ENCODE measurements at places on chromosomes 3 and 15.

GRCh38 chr3:128226795-128227395, 73.6 kb downstream of the EEFSEC start:
- DNase-seq = peak; percentile 81

- DNase-seq = no peak
These were observed 417.4 kb downstream of the MFSD1 start for GRCh38 chr3:159219231-159219630.

- no peak for DNase-seq
These were observed 90.2 kb downstream of the CHSY1 start for GRCh38 chr15:101161656-101162055.

DNA sequence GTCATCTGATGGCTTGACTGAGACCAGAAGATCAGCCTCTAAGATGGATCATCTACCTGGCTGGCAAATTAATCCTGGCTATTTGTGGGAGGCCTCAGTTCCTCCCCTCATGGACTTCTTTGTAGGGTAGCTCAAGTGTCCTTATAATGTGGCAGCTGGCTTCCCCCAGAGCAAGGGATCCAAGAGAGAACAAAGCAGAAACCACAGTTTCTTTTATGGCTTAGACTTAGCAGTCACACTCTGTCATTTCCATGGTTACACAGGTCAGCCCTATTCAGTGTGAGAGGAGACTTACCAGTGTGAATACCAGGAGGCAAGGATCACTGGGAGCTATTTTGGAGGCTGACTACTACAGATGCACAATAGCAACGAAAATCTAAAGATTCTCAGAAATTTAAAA, 15.3 kb upstream of the ARL14 start:
- DNase-seq = peak; percentile 31

DNA sequence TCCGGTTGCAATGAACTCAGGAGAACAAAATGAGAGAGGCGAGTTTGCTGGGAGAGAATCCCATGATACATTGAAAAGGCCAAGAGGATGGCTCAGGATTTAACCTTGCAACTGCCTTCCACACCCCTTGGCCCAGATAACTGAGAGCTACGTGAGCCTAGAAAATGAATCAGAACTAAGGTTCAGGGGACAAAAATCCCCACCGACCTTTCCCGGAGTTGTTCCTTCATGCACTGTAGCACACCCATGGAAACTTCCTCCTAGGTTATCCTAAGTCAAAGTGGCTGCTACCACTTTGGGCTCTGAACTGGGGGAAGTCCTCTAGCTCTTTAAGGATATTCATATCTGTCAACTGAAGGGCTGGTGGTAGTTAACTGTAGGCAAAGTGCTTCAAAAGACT, 58.3 kb upstream of the SLC4A7 start:
- no peak for DNase-seq

GRCh38 chr15:63191895-63192618, 2.7 kb downstream of the RAB8B start:
- DNase-seq = no peak

DNA sequence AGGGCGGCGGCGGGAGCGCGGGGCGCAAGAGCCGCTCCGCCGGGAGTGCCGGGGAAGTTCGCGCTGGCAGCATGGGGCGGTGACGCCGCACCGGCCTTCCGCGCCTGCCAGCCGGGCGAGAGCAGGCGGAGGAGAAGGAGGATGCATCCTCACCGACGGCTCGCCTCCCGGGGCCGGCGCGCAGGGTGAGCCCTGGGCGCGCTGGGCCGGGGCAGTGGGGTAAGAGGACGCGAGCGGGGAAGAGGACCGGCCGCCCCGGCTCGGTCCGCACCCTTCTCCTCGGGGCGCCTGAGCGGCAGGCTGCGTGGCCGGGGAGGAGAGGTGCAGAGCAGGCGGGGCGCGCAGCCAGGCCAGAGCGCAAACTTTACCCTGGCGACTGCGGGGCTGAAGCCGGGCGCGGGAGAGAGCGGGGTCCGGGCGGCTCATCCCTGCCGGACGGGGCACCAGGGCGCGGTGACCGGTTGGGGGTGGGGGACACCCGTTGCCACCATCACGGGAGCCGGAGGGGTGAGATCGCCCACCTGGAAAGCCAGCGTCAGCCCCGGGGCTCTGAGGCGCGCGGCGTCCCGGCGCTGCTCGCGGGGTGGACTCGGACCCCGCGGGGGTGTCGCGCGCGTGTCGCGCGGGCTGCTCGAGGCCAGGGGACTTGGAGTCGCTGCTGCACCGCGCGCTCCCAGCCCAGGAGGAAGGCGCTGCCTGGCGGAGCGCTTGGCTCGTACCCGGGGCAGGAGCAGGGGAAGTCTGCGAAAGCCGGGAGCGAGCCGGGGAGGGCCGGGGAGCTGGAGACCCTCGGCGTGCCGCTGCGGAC, 542 bp downstream of the GABRA5 start:
- peak; percentile 39 for DNase-seq

DNA sequence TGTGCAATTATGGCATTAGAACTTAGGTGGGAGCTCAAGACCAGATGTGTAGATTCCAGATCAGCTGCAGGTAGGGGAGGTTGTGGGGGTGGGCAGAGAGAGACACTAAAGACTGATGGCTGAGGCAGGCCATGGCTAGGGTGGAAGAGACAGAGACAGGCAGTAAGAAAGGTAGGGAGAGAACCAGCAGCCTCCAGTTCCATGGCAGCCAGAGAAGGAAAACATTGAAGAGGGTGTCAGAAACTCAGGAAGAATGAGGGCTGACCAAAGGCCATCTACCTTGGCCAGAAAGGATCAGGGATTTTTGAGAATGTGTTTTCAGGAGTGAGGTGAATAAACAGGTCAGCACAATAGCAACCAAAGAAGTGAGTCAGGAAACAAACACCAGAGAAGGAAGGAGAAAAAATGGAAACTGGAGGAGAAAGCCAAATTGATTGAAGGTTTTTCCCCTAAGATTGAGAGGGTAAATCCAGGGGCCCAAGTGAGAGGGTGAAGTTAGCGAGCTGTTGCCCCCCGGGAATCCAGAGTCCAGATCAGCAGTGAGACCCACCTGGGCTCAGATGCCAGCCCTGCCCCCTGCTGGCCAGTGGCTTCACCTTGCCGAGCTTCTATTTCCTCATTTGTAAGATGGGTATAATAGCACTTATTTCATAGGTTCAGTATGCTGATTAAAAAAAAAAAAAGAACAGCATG, 41.0 kb downstream of the ABHD2 start:
- peak; percentile 60 for DNase-seq

DNA sequence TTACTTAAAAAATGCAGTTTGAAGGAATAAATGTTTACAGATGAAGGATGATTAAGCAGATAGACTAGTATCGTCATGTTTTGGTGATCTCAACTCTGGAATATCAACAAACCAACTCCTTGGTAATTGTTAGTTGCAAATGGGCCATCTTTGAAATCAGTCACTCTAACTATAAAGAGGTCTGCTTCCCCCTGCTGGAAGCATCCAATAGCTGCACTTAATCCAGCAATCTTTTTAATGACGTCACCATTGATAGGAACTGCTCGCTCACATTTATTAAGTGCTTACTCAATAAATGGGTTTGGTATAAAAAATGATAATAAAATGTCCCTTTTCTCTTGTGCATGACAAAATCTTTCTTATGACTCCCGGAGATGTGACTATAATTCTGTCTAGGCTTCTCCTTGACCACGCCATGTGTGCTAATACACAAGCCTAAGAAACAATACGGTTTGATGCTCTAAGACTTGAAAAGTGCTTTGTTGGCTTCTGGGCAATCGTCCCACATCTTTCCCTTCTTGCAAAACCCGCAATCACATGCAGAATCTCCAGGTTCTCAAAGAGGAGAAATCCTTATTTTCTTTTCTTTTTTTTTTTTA, 227.6 kb upstream of the POU1F1 start:
- peak; percentile 23 for DNase-seq

DNA sequence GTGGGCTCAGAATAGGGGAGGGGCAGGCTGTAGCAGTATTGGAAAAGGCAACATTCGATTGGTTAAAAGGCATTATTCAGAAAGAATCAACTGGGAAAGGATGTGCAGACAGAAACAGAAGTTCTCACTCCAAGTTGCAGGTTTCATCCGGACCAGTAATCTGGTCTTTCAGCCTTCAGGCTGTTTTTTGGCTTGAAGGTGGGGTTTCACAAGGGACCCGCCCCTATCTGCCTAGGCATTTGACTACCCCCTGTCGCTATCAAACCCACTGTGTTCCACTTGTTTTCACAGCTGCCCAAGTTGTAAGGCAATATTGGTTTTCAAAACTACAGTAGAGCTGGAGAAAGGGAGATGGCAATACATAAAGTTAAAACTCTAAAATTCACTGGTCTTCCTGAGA, 96.9 kb downstream of the VPS8 start:
- peak; percentile 80 for DNase-seq

- DNase-seq = no peak
These were observed 171.1 kb upstream of the CGNL1 start for GRCh38 chr15:57205027-57205855.

- peak; percentile 39 for DNase-seq
These were observed at the start of gene TM4SF1 for GRCh38 chr3:149377408-149378364. Gene TM4SF1, minus strand, starts transcription at chr3:149377649. Its CDS starts 102 bp downstream, at chr3:149377547.

- DNase-seq = no peak
These were observed 52.9 kb downstream of the PGBD4 start for GRCh38 chr15:34154725-34155204.

DNA sequence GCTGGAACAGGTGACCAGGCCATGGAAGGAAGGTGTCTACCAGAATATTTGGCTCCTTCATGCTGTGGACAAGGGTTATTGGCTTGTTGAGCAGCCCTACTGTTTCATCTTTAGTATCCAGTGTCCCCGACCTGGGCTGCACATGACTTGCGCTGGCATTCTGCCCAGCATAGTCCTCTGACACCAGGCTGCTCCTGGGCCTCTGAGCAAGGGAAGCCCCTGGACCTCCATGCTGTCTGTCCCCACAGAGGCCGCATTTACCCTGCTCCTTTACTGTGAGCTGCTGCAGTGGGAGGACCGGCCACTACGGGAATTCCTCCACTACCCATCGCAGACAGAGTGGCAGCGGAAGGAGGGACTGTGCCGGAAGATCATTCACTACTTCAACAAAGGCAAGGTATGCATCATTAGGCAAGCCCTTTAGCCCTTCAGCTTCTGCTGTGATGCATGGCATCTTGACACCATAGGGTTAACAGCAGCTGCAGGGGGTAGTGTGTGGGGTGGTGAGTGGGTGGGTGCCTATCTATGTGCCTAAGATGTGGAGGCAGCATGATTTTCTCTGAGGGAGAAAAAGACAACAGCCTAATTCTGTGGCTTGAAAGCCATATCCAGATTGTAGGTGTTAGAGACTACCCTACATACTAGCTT, 44.0 kb upstream of the MANF start:
- no peak for DNase-seq

GRCh38 chr3:81048058-81048665, 713.3 kb downstream of the GBE1 start:
- DNase-seq = no peak

DNA sequence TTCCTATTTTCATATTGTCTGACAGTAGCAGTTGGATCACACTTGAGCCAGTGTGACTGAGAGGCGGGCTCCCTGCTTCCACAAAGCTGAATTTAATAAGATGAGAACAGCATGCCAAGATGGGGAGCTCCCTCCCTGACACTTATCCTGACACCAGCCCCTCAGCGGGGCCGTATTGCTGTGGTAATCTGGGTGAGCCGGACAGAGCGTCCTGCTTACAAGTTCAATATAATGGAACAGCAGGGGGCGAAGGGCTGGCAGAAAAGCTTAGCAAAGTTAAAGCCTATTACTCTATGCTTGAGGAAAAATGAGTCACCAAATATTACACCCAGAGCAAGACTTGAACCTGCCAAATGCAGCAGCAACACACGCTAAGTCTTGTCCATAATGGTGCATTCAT, 163.8 kb upstream of the CMC1 start:
- DNase-seq = peak; percentile 41

GRCh38 chr3:85591451-85591850, 632.7 kb downstream of the CADM2 start:
- DNase-seq = no peak

GRCh38 chr3:50950591-50950990, 275.9 kb downstream of the DOCK3 start:
- no peak for DNase-seq

DNA sequence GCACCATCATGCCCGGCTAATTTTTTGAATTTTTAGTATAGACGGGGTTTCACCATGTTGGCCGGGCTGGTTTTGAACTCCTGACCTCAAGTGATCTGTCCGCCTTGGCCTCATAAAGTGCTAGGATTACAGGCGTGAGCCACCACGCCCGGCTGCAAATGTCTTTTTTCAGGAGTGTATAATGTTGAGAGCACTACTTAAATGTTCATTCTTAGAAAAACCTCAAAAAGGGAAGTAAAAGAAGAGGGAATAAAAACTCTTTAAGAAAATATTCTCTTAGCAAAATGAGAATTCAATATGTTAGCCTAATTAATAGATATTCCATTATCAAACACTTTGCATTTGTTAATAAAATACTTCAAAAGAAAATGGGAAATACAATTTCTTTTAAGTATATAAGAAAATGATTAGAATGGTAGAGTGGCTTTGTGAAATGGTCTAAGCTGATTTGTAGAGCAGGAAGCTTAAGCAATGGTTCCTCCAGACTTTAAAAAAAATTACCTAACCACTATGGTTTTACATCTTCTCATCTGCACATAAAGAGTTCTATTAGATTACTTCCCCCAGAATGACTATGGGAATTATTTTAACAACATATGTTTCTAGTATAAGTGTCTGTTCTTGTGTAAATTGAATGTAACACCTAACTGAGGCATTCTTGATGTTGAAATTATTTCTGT, 226.7 kb upstream of the ALCAM start:
- no peak for DNase-seq

DNA sequence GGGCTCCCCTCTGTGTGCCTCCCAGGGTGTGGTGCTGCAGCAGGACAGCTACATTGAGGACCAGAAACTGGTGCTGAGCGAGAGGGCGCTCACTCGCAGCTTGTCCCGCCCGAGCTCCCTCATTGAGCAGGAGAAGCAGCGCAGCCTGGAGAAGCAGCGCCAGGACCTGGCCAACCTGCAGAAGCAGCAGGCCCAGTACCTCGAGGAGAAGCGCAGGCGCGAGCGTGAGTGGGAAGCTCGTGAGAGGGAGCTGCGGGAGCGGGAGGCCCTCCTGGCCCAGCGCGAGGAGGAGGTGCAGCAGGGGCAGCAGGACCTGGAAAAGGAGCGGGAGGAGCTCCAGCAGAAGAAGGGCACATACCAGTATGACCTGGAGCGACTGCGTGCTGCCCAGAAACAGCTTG, 53.7 kb downstream of the KLHL25 start:
- peak; percentile 64 for DNase-seq

- no peak for DNase-seq
These were observed 34.8 kb downstream of the NEO1 start for GRCh38 chr15:73087098-73087497.

GRCh38 chr3:31878231-31878838, 102.7 kb downstream of the OSBPL10 start:
- DNase-seq = no peak

DNA sequence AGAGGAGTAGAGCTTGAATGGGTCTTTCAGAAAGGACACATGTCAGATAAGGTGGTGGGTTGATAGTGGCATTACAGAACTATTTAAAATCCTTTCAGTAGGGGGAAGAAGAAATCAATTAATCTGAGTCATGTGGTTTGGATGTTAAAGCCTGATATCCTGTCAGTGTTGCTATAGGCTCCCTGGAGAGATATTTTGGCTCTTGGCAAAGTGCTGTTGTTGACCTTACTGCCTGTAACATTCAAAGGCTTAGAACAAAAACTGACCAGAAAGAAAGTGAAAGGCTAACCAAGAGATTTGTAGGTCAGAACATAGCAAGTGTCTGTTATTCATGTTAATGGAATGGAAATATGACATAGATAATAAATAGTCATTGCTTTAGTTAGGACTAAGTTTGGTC, 552.9 kb downstream of the DIPK2A start:
- DNase-seq = no peak

- no peak for DNase-seq
These were observed 31.9 kb downstream of the CCDC33 start for GRCh38 chr15:74268020-74268419.

GRCh38 chr15:74040109-74040850, 42.1 kb downstream of the GOLGA6A start:
- DNase-seq = peak; percentile 75

- peak; percentile 28 for DNase-seq
These were observed 42.9 kb downstream of the CHDH start for GRCh38 chr3:53803124-53803815.
